Activated CD8-positive, alpha-beta memory T cell treated with anti-CD3 and anti-CD28 coated beads for 1 hour (primary cell): ENCODE measurements at places on chromosomes 11 and 22.

- no peak for DNase-seq
These were observed 18.5 kb downstream of the SLC35F2 start for GRCh38 chr11:107840129-107840484.

DNA sequence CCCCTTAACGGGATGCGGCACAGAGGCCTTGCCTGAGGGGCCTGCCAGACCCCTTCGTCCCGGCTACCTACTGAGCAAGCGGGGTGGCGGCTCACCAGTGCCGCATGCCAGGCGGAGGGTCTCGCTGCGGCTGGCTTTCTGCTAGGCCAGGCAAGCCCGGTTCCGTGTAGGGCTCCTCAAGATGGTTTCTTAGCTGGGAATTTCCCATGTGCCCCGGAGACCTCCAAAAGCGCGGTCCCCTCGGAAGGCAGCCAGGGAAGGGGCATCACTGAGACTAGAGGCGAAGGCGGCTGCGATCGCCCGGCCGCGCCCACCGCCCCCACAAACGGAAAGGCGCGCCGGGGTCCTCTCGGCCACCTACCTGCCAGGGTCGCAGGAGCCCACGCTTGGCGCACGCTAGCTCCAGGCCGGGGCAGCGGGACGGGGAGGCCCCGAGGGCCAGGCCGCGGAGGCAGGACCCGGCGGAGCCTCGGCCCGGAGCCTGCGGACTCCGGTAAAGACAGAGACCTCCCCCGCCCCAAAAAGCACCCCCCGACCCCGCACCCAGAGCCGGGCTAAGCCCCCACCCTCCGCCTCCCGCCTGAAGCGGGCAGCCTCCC is 23.8 kb downstream of the MICAL3 start:
- no peak for DNase-seq

- DNase-seq: no peak
These were observed 39.1 kb upstream of the SPTBN2 start for GRCh38 chr11:66768088-66768521.

DNA sequence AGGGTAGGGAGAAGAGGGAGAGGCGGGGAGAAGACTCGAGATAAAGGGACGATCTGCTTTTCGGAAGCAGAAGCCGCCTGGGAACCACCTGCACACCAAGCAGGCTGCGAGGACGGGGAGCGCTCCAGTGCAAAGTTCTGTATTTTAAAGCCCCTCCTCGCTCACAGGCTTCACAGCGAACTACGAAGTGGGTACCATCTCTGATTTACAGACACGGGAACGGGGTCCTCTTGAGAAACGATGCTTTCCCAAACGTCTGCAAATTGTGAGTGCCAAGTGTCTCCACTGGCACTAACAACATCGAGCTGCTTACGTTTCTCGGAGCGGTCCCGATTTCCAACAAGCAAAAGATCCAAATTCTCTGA is 700 bp upstream of the STX3 start:
- no peak for DNase-seq

GRCh38 chr11:84106541-84106940 is 820.4 kb upstream of the CCDC90B start:
- no peak for DNase-seq

DNA sequence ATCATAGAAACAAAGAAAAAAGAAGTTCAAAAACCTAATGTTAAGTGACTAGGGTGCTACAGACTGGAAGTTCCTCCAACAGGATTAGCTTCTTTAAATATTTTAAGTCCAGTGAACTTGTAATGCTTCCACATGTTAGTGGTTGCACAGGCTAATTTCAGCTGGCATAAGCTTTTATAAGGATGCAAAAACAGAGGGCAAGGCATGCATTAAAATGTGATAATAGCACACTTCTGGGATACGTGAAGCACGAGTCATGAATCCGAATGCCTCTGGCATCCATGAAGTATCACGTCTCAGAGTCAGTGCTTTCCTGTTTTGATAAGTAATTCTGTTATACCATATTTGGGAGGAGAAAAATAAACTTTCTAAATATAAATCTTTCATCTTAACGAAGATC is 106.8 kb downstream of the DCDC1 start:
- no peak for DNase-seq

DNA sequence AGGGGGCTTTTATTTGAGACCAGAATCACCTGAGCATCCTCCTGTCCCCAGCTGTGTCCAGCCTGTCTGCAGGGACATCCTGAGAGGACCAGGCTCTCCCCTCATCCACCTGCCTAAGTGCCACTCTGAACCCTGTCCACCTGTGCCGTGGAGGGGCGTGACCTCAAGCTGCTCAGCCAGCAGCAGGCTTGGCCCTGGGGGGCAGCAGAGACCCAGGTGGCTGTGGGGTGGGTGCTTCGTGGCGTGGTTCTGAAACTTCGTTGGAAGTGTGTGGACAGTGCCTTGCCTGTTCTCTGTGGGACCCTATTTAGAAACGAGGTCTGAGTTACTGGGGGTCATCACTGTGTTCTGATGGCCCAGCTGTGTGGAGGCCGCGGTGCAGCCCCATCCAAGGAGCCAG is 72.7 kb downstream of the LRP5 start:
- DNase-seq: no peak
